Small intestine (tissue), 16 donors: ENCODE measurements at places on chromosomes 2 and 18. TPM values are rescaled to one million over a fixed set of nuclear protein-coding genes. Genes with fewer than 3 reads are reported as not detected.

The SP3 gene
- 79.8 TPM for polyA plus RNA-seq

The GPR45 gene
- polyA plus RNA-seq, result not detected

The TMEM18 gene
- 30.9 TPM for polyA plus RNA-seq

The CHRNG gene
- not detected for polyA plus RNA-seq

- DNase-seq, result peak; percentile 49
Observed at GRCh38 chr2:69798290-69798908, 31.1 kb upstream of the GMCL1 start.

GRCh38 chr2:23603581-23603980, 218.6 kb downstream of the KLHL29 start:
- DNase-seq, result no peak

GRCh38 chr2:118613737-118614136, 233.7 kb downstream of the EN1 start:
- peak; percentile 80 for DNase-seq

DNA sequence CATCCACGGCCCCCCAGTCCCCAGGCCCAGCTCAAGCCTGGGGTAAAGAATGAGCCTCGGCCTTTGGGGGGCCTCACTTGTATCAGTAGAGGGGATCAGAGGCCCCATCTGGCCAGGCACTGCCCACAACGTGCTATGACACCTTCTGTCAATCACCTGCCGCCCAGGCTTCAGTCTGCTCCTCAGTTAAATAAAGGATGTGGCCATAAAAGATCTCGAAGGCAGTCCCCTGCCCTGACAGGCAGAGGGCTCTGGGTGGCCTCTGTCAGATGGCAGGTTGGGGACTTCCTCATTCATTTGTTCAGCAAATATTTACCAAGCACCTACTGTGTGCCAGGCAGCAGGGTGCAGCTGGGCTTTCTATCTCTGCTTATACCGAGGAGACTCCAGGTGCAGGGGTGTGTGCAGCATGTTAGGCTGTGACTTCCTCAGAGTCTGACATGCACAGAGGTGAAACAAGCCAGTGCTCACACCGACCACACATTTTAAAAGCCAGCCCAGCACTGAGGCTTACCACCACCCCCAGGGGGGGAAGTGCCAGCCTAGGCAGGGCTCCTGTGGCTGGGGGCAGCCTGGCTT, 166.4 kb downstream of the GALNT1 start:
- no peak for DNase-seq

GRCh38 chr18:3103576-3103975, 90.6 kb upstream of the LPIN2 start:
- no peak for DNase-seq

DNA sequence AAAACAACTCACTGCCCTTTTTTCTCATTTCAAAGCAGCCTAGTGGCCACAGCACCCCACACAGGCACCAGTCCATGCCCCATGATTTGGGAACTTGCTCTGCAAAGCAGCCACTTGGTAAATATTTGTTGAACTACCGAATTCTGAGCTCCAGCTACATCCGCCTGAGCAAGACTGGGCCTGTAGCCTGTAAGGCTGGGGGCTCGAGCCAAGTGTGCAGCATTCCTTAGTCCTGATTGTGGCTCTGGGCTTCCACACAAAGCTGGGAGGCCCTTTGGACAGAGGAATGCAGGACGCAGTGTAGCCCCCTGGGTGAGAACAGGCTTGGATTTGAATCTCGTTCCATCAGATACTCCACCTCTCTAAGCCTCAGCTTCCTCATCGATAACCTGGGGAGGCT, 88.4 kb downstream of the ACTR2 start:
- DNase-seq, result no peak

DNA sequence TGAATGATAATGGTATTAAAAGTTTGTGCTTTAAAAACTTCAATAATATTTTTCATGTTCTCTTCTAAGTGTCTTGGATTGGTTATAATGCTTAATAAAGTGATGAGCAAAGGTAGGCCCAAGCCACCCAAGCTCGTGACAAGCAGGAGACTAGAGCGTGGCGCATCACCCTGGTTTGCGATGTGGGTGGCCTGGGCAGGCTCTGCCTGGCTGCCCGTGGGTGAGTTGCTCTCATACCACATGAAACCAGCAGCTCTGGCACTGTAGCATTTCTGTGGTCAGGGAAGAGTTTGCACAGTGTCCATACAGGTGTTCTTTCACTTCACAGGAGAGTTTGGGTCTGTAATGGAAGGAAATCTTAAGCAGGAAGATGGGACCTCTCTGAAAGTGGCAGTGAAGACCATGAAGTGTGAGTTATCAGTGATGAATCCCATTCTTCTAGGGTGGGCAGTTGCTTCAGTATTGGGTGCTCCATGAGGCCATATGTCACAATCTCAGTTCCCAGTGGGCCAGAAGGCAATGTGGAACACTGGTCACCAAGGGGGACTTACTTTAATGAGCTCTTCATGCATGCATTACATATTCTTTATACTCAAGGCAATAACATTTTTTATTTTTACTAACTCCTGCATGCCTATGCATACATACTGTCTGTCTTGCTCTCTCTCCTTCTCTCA, 51.4 kb upstream of the TMEM87B start:
- no peak for DNase-seq

DNA sequence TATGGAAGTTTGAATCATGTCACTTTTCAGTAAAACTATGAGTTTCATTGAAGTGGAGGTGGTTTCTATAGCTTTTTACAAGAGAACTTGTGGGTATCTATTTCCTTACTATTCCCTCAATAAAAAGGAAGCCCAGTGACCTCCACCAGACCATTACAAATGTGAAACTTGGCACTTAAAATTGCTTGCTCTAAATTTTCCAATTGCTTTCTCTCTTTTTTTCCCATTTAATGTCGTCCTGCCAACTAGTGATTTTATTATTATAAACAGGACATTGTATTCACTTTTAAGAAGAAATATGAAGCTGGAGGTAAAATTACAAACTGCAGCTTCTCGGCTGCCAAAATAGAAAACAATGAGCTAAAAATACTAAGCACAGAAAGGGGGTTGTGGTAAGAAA, 208.2 kb upstream of the ALPP start:
- DNase-seq, result no peak

DNA sequence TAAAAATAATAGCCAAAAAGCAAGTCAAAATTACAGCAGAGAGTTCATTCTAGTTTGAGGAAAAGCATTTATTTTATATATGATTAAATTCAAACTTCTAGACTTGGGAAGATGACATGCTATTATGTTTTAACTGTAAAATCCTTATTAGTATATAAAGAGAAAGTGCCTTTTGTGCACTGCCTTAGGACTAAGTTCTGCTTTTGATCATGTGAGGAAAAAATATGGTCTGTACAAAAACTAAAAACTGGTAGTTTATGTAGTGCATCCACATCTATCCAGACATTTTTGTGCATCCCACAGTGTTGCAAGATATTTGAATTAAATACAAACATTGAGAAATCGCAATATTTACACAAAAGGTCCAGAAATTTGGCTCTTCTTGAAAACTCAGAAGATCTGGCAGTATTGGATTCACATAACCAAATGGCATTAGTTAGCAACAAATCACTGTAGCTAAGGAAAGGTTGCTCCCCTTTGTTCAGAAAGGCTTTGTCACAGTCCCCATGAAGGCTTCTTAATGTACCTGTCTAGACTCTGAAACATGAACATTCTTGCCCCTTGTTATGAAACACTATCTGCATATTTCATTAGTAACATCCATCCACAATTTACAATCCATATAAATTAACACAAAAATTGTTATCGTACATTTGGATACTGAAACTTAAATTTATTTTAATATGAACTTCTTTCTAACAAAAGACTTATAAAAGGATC, 2.2 kb downstream of the MMADHC start:
- DNase-seq, result no peak

DNA sequence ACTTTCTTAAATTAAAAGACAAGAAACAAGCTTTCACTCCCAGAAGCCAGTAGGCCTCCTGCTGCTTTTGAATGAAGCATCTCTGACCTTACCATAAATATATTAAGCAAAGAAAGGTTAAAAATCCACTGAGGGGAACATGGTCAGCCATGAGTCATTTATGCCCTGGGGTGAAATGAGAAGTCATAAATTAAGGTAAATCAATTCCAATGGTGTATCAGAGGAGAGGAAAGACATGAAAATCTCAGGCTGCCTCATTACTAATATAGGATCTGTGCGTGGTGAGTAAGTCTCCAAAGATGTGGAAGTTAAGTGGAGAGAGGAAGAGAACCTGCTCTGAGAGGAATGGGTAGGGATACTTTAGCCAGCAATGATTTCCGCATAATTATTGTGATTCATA, 292.3 kb upstream of the CHAC2 start:
- no peak for DNase-seq

- no peak for DNase-seq
Observed at GRCh38 chr18:8359076-8359475, 250.2 kb upstream of the RAB12 start.
